ENCODE measurements at places on chromosomes 4 and X.

DNA sequence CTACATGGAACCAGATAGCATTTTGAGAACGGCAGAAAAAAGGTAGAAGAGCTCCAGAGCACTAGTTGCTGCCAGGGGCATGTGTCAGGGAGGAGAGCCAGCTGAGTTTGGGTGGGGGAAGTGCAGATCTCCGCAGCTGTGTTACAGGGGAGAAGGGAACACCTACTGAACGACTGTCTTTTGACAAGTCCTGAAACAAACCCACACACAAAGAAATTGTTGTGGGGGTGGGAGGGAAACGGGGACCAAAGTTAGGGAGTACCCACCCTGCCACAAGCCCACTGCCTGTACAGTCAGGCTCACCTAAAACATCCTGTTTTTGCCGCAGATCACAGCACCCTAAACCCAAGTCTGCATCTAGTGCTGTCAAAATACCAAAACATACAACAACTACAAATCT is 55.5 kb downstream of the LEF1 start:
- DNase-seq = no peak

DNA sequence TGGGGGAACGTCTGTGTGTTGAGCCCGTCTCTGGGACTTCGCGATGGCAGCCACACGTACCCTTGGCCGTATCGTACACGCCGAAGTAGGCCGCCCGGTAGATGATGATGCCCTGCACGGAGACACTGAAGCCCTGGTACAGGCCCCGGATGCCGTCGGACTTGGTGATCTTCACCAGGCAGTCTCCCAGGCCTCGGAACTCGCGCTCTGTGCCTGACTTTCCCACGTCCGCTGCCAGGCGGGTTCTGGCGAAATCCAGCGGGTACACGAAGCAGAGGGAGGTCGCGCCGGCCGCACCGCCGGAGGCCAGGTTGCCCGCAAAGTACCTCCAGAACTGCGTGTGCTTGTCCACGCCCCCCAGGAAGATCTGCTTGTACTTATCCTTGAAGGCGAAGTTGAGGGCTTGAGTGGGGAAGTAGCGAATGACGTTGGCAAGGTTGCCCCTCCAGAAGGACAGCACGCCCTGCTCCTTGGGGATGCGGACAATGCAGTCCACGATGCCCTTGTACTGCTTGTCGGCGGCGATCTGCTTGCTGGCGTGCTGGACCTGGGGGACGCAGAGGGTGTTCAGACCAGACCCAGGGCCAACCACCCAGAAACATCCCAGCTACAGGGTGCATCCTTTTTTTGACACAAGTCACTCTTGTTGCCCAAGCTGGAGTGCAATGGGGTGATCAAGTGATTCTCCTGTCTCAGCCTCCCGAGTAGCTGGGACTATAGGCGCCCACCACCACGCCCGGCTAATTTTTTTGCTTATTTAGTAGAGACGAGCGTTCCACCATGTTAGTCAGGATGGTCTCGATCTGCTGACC is 2.5 kb downstream of the SLC25A6 start:
- no peak for DNase-seq

DNA sequence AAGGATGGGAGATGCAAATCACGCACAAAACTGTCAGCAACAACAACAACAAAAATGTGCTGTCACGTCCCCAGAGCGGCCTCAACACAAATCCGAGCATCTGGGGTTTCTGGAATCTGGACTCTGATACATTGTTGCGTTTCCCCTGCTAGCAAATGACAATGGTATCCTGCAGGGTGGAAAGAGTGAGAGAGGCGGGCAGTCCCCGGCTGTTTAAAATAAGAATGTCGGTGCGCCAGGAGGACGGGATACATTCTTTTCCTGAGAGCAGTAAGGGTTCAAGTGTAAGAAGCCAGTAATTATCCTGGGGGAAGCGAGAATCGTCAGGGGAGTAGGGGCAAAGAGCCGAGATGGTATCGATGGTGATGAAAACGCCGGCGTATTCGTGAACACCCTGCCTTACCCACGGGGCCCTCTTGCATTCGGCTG is 310.2 kb downstream of the ASMT start:
- no peak for DNase-seq

DNA sequence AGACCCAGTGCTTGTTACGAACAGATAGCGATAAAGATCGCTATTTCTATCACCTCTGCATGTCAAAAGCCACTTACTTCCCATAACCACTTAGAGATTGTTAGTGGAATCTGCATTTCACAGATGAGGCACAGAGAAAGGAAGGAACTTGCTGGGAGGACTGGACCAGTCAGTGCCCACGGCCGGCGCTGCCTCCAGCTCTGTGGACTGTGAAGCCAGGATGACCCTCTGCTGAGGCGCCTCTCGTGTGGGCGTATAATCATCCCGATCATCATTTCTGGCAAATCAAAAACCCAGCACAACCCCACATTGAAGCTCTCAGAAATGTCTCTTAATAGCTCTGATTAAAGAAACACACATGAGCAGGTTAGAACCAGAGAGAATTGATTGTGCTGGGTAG is 61.5 kb upstream of the ADRA2C start:
- no peak for DNase-seq

- DNase-seq = no peak
Measured at GRCh38 chrX:132467026-132467425, 21.8 kb downstream of the MBNL3 start.

DNA sequence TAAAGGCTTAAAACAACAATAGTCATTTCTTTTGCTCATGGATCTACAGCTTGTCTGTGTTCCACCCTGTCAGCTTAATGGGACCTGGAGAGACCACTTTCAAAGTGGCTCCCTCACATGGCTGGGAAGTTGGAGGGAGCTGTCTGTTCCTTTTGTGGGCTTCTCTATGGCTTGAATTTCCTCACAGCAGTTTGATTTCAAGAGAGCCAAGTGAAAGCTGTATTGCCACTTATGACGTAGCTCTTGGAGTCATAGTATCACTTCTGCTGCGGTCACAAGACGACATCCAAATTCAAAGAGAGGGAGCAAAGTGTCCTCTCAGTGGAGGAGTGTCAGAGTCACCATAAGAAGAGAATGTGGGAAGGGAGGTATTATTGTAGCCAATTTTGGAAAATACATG is 22.7 kb upstream of the ACSL1 start:
- DNase-seq = no peak

GRCh38 chrX:49186125-49187027 is at the start of gene PRICKLE3:
TSS of gene PRICKLE3 (minus strand) at chrX:49186373. CDS start at chrX:49186297, 76 bp downstream.
- DNase-seq = no peak

DNA sequence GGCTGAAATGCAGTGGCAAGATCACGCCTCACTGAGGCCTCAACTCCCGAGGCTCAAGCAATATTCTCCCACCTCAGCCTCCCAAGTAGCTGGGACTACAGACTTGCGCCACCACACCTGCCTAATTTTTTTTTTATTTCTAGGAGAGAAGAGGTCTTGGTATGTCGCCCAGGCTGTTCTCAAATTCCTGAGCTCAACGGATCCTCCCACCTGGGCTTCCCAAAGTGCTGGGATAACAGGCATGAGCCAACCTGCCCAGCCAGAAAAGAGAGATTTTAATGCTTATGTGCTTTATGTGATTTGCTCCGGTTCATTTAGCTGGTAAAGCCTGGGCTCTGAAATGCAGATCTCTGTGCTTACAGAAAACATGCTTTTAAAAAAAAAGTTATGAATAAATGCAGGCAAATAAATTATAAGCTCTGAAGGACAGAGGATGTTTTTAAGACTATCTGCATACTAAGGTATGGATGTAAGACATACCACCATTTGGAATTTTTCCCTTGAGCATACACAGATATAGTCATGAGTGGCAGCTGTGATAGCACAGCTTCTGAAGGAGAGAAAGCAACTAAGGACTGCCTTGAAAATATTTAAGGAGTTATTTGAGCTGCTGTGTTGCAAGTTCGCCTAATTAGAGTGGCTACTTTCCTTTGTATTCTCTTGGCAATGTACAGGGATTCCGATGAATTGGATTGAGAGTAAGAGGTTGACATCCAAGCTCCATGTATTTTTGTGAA is 13.8 kb downstream of the GUCY1B1 start:
- DNase-seq = no peak

- DNase-seq = no peak
Measured at GRCh38 chrX:37010496-37010895, 2.3 kb downstream of the FAM47C start.

- DNase-seq = no peak
Measured at GRCh38 chr4:100948911-100949310, 398.4 kb downstream of the PPP3CA start.

DNA sequence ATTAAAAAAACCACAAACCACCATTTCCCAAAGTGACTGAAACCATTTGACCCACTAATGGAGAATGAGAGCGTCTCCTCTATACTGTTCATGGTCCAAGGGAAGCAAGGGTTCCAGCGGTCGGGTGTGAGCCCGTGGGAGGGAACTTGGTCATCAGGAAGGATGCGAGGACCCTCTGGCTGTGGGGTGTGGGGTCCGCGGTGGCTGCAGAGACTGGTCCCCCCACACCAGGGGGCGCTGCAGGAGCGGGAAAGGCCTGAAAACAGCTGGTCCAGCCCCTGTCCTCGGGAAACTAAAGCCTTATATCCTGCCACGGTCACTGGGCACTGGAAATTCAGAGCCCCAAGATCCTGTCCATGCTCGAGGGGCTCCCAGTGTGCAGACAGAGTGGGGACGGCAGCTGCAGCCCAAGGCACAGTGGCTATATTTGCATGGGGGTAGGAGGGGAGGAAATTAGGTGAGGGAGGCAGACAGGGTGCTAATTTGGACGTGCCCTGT is 4.3 kb downstream of the BLOC1S4 start:
- DNase-seq = peak; percentile 64

DNA sequence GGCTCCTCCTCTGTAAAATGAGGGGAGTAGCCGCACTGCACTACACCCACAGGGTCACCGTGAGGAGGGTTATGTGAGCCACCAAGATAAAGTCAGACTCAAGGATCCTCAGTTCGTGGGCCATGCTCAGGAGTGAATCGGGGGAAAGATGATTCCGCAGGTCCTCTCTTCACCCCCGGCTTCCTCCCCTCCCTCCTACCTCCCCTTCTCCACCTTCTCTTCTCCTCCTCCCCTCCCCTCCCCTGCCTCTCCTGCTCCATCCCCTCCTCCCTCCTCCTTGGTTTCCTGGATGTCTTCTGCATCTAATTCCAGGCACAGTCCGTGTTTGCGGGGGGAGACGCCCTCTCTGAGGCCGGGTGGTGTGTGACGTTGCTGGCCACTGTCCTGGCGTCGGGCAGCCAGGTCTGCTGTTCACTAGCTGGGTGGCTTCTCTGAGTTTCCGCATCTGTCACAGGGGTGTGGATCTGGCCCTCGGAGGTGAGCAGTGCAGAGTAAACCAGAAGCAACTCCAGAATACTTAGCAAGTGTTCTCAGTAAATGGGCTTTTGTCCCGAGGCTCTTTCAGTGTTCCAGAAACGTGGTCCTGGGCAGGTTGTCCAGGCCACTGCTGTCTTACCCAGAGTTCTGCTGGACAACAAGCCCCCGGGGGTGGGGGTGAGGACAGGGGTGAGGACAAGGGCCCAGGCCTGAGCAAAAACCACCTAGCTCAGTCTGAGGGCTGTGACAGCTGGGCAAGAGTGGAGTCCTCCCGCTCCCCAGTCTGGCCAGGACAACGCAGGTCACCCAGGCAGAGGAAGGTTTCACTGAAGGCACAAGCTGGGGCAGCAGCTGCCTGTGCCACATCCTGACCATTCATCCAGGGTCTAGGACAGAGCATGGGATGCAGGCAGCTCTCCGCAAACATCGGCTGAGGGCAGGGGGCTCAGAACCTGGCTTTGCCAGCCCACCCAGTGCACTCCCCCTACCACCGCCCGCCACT is 92.4 kb downstream of the PPP2R2C start:
- DNase-seq = no peak

DNA sequence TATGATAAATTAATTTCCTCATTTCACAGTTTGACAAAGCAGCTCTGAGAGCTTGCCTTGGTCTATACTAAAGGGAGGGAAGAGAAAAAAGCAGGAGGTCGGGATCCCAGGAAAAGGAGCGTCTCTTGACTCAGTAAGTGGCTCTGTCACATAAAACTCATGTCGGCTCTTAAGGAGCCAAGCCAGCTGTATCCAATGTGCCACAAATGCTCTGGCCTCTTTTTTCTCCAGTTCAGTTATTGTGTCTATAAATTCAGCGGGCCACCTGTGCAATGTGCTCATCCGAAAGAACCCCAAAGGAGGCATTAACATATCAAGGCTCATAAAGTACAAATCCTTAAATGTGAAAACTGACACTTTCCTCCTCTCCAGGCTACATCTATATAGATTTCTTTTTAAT is 337.7 kb upstream of the FAM241A start:
- DNase-seq = peak; percentile 55

DNA sequence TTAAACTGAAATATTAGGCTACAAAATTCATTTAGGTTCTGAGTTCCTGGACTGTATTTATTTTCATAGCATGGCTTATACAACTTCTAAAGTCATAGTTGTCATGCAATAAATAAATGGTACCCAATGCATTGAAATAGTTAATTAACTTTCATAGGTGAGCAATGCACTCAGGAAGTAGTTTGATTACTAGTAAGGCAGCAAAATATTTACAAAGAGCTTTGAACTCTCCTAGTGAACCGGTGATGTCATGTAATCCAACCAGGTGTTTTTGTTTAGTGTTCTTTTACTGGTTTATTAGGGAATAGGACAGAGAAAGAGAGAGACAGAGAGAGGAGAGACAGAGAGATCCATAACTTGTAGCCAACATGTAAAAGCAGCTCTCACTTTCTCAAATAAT is 228.6 kb upstream of the CTSO start:
- no peak for DNase-seq

DNA sequence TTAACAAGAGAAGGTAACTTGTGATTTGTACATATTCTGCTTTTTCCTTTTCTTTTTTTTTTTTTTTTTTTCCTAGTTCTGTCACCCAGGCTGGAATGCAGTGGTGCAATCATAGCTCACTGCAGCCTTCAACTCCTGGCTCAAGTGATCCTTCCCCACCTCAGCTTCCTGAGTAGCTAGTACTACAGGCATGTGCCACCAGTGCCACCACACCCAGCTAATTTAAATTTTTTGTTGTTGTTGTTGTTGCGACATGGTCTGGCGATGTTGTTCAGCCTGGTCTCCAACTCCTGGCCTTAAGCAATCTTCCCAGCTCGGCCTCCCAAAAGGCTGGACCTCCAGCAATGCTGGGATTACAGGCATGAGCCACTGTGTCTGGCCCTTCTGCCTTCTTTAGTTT is 1.5 kb upstream of the TACR3 start:
- no peak for DNase-seq

DNA sequence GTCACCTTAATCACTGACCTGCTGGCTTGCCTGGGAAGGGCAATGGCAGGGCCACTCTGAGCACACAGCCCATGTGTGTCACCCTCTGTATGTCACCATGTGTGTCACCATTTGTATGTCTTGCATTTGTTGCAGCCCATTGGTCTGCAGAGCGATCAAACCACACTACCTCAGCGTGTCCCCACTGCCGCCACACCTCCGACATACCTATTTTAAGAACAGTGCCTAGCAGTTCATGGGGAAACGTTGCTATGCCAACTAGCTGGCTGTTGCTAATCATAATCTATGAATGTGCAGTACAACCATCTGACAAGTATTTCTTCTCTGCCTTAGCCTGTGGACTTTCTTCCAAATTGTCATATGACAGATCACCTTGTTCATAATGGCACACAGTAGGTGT is 8.0 kb upstream of the CRMP1 start:
- DNase-seq = no peak
